ENCODE measurements at places on chromosomes 6 and 20.

DNA sequence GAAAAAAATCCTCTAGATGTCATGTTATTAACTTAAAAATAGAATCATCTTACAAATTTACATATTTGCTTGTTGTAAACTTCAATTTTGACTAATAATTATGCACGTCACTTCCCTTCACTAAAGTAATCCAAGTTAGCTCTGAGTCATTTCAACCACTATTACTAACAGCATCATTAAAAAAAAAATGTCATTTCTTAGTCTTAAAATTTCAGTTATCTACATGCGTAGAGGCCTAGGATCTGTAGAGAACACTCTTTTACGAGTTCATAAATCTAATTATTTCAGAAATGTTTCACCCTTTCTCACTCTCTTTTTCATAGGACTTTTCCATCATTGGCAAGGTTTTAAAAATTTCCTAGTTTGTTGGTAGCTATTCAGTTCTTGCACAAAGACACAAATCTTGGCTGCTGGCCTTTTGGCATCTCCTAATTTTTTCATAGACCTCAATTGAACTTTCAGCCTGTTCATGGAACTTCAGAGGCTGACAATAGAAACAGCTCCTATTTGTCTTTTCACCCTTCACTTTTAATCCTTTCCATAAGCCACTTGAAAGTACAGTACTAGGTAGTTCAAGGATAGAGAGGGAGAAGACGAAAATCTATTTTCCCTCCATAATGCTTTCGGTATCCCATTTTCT, 61.5 kb downstream of the OGFRL1 start:
- no peak for DNase-seq

- DNase-seq = no peak
Measured at GRCh38 chr6:13653296-13653695, 38.2 kb downstream of the NOL7 start.

DNA sequence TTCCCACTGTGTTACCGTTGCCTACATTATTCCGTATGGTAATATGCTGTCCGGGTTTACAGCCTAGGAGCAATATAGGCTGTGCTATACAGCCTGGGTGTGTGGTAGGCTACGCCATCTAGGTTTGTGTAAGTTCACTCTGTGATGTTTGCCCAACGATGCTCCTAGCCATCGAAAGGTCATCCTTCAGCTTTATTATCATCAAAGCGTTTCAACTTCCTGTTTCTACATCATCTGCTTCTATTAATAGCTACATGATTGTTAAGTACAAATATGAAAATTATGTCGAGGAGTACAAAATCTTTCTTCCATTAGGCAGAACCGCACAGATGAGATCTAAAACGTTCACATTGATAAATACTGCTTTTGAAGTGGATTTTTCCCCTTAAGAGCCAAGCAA, 69.9 kb downstream of the PPP1R14C start:
- DNase-seq = no peak

DNA sequence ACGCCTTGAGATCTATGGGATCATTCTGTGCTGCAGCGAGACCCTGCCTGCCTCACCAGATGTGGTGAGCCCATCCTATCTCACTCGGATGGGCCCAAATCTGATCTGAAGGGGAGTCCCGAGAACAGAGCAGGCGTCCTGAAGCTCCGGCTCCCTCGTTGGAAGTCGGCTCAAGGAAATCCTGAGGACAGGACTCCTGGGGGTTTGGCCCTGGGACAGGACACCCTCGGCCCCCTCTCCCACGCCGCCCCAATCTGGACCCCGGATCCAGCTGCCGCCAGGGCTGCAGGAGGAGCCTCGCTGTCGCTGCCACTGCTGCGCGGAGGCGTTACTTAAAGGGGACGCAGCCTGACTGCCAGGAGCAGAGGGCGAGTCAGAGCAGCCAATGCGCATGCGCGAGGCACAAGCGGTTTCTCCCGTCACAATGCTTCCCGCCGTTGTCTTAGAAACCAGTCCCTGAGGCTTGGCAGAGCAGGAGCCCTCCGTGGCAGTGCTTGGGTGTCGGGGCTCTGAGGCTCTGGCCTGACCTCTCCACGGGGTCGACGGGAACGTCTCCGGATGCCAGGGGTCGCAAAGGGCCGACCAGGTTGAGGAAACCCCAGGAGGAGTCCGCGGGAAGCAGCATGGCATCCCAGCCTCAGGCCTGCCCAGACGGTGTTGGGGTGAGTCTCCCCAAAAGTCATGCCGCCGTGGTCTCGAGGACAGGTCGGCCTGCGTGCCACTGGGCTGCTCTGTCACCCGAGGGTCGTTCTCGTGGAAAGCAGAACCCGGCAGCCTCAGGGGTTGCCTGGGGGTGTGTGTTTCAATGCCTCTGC, 1567.8 kb upstream of the DEFB115 start:
- DNase-seq = no peak
